ENCODE measurements at places on chromosomes 7 and 10.

- no peak for DNase-seq
Measured at GRCh38 chr10:60896810-60897209, 47.2 kb downstream of the RHOBTB1 start.

DNA sequence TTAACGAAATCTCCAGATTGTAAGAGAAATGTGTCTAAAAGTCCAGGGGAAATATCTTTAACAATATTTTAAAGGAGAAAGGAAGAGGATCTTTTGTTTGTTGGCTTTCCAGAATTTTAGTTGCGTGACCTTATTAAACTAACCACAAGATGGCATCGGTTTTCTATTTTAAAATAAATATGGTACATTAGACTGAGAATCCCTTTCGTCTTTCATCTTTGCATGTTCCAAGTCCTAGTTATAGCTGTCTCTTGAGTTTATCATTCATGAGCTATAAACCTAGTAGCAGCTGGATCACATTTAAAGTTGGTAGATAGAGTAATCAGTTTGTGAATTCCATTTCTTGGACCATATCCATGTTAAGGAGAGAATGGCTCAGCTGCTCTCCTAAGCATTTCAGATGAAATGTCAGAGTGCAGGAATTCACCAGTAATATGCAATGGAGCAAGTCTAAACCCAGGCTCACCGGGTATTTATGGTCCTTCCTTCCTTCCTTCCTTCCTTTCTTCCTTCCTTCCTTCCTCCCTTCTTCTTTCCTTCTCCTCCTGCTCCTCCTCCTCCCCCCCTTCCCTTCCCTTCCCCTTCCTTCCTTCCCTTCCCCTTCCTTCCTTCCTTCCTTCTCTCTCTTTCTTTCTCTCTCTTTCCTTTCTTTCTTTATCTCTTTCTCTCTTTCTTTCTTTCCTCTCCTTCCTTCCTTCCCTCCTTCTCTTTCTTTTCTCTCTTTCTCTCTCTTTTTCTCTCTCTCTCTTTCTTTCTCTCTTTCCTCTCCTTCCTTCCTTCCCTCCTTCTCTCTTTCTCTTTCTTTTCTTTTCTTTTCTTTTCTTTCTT, 57.8 kb upstream of the RAB18 start:
- peak; percentile 40 for DNase-seq

GRCh38 chr7:117072620-117073118, 119.4 kb downstream of the ST7 start:
- DNase-seq: no peak

DNA sequence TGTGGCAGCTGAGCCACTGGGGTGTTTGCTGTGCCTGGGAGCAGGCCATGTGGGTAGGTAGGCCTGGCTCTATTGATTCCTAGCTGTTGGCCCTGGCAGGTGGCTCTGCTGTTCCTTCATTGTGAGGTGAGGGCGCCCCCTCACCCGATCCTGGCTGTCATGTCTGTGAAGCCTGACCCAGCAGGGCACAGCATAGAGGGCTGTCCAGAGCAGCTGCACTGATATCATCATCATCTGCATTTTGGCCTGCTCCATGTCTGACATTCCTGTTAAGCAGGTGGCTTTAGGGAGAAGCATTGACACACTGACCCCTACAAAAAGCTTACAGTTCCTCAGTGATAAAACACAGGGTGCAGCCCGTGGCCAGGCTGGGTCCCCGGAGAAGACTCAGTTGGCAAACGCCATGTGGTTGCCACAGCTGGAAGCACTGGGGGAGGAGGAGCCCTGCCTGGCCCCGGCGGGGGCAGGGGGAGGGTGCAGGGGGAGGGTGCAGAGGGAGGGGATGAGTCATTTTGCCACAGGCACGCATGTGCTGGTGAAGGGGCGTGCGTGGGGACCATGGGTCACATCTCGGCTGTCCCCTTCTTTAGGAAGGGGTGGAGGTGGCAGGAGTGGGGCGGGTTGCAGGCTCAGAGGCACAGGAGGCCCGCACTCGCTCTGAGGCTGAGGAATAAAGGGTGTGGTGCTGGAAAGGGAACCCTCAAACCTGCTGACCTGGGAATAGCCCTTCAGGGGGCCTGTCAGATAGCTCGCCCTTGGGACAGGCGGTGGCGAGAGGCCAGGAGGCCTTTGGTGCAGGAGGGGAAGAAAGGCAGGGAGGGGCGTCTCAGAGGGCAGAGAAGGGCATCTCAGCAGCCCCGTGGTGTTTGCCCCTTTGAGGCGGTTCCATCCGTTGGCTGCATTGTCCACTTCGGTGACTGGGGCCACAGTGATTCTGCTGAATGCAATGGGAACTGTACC, 31.6 kb downstream of the IKZF1 start:
- DNase-seq: peak; percentile 71

DNA sequence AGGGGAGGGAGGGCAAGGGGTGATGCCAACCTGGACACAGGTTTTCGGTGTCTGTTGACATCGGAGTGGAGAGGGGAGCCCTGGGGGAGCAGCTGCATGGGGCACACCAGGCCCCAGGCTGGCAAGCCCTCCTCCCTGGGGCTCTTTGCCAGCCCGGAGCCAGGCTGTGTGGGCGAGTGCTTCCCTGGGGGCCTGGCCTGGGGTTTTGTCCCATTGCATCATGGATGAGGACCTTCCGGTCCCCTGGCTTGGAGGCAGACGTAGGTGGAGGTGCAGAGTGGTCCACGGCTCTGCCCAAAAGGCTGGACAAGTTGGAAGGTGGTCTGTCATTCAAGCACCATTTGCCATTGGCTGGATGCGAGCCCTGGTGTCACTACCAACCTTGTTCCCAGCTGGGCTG, 34.8 kb downstream of the ZMIZ1 start:
- DNase-seq: no peak

- no peak for DNase-seq
Measured at GRCh38 chr7:101363196-101363733, 590 bp downstream of the COL26A1 start.

DNA sequence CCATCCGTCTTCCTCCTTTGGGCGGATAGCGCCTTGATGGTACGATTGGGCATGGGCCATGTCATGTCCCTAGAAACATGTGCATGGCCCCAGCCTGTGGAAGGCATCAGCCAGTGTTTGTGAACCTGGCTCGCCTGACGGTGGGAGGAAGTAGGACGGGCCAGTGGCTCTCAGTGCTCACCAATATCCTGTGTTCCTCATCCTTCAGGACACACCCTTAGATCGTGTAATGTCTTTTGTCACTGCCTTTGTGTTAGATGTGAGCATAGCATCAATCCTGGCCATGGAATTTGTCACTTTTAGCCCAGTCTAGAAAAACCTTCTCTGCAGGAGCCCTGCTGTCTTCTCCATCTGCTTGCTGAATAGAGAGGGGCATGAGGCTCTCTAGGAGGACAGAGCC, 77.6 kb downstream of the PFKFB3 start:
- DNase-seq: no peak

DNA sequence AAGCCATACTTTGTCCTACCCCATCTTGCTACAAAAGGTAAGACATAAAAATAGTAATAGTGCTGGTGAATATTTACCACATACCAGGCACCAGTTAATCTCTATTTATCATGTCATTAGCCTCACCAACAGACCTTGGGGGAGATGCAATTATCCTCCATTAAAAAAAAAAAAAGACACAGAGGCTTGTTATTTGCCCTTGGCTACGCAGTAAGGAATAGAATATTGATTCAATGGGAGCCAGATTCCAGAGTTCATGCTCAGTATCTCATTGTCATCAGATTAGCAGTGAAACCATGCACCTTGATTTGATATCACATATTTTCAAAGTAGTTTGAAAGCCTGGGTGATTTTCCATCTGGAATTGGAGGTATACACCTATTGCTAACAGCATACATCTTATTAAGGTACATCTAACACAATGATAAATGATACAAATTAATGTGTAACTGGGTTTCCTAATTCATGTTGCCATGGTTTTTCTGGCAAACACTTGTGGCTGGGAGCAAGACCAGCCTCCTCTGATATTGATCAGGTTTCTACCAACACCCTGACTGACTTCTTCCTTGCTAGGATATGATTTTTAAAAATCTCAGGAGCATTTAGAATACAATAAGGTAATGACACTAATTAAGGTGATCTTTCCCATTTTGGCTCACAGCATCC, 67.1 kb upstream of the PRR15 start:
- DNase-seq: no peak

GRCh38 chr10:3785251-3785850, 342 bp upstream of the KLF6 start:
- peak; percentile 99 for DNase-seq

DNA sequence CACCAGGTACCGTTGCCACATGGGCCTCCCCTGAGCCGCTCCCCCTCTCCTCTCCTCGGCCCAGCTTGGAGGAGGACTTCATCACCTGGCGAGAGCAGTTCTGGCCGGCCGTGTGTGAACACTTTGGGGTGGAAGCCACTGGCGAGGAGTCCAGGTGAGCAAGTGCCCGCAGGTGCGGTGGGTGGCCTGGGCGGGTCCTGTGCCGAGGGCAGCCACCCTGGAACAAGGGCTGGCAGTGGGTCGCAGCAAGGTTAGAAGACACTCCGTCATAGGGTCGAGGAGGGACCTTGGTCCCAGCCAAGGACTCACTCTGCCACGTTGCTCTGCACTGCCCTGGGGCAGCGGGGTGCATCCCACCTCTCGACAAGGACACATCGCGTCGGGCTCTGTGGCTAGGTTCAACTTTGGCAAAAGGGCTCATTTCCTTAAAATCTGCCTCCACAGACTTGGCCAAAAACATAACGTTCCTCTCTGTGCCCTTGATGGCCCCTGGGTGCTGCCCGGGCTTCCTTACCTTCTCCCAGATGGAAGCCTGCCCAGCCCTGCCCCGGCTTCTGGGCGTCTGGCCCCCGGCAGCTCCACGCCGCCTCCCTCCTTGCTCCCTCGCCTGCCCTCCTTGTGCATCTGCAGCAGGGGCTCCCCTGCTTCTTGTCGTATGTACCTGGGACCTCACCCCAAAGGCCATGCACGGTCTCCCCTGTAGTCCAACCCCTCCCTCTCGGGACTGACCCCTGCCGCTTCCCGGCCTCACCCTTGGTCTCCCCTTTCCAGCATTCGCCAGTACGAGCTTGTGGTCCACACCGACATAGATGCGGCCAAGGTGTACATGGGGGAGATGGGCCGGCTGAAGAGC, 12.7 kb downstream of the TMEM120A start:
- DNase-seq: no peak

GRCh38 chr7:650339-651031, 76.0 kb upstream of the DNAAF5 start:
- no peak for DNase-seq

DNA sequence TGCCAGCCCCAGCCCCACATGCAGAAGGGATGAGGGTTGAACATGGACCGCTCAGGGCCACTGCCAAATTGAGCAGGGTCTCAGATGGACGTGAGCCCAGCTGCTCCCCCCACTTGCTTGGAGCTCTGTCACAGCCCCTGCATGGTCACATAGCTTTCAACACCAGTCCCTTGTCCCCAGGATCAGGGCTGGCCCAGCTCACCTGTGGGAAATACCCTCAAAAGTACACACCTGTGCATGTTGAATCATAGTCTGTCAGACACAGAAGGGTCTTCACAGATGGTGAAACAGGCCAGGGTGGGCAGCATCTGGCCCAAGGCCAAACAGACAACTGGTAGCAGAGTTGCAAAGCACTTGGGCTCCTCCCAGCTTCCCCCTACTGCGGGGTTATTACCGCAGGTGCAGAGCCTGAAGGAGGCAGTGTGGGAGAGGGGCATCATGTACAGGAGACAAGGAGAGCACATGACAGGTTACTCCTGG, 77.6 kb upstream of the UNC5B start:
- no peak for DNase-seq

DNA sequence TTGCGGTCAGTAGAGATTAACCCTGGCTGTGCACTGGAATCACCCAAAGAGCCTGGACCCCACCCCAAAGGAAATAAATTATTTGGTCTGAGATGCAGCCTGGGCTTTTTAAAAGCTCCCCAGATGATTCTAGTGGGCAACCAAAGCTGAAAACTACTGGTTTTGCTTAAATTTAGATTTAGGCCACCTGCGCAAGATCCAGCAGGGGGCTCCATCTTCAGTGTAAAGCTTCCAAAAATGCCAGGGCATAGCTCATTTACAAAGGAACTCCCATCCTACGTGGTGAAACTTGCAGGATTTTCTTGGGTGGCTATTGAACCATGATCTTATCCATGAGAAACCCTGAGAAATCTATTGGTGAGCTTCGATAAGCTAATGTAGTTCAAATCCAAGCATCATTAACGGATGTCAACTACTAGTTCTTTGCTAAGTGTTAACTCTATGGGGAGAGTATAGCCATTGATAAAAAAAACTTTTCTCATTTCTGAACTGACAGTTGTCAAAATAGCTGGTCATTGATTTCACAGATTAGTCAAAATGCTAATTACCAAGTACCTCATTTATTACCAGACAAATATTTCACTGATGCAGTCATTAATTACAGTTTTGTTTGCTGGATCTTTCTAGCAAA, 315.3 kb downstream of the LHFPL3 start:
- peak; percentile 13 for DNase-seq

GRCh38 chr7:137820156-137820555, 26.6 kb downstream of the DGKI start:
- DNase-seq: no peak

DNA sequence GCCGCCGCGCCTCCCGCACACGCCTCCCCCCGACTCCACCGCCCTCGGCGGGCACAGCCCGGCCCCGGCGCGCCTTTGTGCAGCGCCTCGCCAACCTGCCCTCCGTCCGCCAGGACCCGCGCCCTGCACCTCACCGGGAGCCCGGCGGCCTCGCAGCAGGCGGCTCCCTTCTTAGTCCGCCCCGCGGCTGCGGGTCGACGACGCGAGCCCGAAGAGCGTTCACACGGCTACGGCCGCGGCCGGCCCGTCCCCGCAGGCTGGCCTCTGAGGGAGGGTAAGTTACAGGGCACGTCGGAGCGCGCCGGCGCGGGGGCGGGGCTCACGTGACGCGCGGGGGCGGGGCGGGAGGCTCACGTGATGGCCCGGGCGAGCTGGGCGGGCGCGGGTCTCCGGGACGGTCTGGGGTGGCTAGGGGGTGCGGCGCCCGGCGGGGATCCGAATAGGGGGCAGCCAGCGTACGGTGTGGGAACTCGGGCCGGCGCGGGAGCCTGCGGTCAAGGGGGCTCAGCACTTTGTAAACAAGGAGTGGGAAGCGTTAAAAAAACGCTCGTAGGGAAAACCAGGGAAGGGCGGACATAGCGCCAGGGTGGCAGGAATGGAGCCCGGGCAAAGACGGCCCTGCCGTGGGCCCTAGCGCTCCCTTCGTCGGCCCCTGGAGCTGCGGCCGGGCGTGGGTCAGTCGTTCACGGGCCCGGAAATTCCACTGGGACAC, at the start of gene ARHGAP12:
ARHGAP12 (minus strand) TSS at position 283 of the 712 bp plus-strand sequence. CDS start 19,976 bp downstream, outside the sequence.
- DNase-seq: peak; percentile 85

DNA sequence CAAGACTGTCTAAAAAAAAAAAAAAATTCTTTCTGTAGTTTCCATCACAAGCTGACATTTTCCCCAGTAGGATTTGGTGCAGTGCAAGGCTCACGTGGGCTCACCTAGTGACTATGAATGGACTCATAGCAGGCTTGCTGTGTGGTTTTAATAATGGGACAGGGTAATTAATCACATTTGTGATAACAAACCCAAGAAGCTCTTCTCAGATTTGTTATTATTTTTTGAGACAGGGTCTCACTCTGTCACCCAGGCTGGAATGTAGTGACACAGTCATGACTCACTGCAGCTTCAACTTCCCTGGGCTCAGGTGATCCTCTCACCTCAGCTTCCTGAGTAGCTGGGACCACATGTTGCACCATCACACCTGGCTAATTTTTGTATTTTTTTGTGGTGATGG, 40.0 kb downstream of the NACAD start:
- no peak for DNase-seq

- DNase-seq: no peak
Measured at GRCh38 chr7:31705377-31705776, 18.4 kb downstream of the PPP1R17 start.

- no peak for DNase-seq
Measured at GRCh38 chr7:88432301-88432700, 125.6 kb upstream of the STEAP4 start.

GRCh38 chr7:45421806-45422205, 152.4 kb upstream of the ADCY1 start:
- no peak for DNase-seq

Data from OCI-LY7 (cell line).